ENCODE measurements at places on chromosomes 12 and 14.

- no peak for DNase-seq
Measured at GRCh38 chr14:38791862-38792261, 311.2 kb downstream of the SEC23A start.

DNA sequence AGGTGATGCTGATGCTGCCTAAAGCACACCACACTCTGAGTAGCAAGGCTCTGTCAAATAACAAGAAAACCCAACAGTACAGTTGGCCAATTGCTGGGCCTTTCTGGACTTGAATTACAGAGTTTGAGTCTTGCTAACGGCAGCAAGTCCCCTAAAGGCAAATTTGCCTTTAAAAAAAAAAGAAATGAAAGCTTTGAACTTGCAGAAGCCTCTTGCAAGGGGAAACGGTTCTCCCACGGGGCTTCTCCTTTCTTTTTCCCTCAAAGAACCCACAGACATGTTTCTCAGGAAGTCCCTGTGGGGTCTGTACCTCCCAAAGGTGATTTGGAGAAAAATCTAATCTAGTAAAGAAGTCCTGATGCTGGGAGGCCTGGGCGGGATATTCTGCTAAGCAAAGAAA is 191.3 kb upstream of the MYL2 start:
- DNase-seq: no peak

DNA sequence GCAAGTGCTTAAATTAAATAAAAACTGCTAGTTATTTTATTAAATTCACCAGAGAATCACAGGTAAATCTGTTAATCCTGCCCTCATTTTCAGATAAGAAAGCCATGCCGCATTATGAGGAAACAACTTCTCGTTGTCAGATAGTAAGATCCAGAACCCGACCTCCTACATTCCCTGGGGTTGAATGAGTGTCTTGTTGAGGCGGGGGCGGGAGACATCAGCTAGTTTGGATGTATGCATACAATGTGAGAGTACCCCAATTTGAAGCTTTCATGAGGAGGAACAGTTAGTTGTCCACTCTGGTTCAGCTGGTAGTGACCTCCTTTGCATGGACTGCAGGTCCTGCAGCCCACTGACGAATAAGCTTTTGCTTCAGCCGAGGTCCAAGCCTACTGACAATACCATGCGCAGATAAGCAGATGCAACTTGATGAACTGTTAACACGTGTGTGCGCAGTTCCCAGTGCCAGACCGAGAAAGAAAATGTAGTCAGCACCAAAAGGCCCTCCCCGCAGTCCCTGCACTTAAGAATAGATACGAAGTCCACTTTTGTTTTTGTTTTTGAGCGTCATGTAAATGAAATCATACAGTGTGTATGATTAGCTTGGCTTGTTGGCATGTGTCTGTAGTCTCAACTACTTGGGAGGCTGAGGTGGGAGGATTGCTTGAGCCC is 34.9 kb downstream of the EVL start:
- no peak for DNase-seq

GRCh38 chr12:31768046-31768445 is 39.2 kb upstream of the AMN1 start:
- no peak for DNase-seq

GRCh38 chr14:76012354-76012753 is 26.8 kb downstream of the IFT43 start:
- no peak for DNase-seq

DNA sequence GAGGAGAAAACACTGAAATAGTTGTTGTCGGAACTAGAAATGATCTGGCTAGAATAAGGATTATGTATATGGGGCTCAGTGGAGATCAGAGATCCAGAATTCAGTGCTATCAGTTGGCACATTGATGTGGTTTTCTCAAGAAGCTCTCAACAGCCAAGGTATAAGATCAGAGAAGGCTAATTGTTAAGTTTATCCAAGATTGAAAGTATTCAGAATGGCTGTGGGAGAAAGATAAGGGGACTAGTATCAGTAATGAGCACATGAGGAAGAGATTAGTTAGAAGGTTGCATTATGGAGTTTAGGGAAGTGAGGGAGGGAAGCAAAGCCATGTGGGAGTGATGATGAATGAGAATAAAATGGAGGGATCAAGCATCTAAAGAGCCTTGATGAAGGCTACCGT is 128.1 kb upstream of the MIS18BP1 start:
- no peak for DNase-seq

DNA sequence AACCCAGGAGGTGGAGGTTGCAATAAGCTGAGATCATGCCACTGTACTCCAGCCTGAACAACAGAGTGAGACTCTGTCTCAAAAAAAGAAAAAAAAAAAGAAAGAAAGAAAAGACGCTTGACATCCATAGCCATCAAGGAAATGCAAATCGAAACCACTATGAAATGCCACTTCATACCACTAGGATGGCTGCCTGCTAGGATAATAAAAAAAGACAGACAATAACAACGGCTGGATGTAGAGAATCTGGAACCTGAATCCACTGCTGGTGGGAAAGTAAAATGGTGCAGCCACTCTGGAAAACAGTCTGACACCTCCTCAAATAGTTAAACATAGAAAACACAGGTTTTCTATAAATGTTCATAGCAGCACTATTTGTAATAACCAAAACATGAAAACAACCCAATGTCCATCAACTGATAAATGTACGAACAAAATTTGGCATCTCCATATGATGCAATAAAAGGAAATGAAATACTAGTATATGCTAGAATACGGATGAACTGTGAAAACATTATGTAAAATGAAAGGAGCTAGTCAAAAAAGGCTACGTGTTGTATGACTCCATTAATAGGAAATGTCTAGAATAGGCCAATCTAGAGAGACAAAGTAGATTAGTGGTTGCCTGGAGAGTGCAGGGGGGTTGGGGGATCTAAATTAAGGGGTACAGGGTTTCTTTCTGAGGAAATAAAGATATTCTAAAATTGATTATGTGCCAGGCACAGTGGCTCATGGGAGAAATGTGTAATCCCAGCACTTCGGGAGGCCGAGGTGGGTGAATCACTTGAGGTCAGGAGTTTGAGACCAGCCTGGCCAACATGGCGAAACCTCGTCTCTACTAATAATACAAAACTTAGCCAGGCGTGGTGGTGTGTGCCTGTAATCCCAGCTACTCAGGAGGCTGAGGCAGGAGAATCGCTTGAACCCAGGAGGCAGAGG is 9.7 kb downstream of the WSB2 start:
- no peak for DNase-seq

- DNase-seq: no peak
Measured at GRCh38 chr12:108152170-108152538, 23.1 kb downstream of the WSCD2 start.

- DNase-seq: no peak
Measured at GRCh38 chr12:96395236-96395635, 5.0 kb downstream of the CDK17 start.

- DNase-seq: no peak
Measured at GRCh38 chr12:80241576-80242273, 142.4 kb downstream of the OTOGL start.

DNA sequence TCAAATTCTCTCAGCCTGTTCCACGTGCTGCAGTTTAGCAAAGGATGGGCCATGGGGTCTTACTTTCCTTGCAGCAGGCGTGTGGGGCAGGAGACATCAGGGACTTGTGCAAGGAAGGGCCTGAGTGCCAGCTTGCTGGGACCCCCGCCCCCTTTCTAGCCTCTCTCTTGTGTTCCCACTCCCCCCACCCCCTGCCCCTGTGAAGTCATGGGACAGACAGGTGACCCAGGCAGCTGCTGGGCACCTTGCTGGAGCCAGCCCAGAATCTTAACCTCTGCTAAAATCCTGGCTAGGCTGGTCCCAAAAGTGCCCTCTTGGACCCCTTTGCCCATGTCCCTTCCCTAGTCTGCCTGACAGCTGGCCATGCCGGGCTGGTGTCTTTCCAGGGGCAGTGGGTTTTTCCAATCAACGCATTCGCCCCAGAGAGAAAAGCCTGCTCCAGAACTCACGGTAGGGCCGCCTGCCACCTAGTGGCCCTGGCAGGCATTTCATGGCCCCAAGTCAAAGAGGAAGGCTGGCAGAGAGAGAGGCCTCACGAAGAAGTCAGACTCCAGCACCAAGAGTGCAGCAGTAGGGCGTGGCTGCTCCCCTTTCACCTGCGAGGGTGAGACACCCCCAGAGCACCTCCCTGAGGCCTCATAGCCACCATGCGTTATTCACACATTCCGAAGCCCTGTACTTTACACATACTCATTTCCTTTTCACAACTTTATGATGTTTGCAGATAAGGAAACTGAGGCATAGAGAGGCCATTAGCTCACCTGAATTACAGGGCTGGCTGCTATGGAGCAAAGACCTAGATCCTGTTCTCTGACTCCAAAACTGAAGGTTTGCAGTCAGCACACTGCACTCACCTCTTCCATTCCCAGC is 67.4 kb downstream of the LGMN start:
- peak; percentile 52 for DNase-seq

GRCh38 chr14:99516156-99516870 is 35.1 kb downstream of the CCNK start:
- DNase-seq: no peak

GRCh38 chr12:6956021-6956727 is 5.0 kb downstream of the PTPN6 start:
- DNase-seq: no peak

- DNase-seq: no peak
Measured at GRCh38 chr12:117878605-117879004, 90.2 kb downstream of the KSR2 start.

DNA sequence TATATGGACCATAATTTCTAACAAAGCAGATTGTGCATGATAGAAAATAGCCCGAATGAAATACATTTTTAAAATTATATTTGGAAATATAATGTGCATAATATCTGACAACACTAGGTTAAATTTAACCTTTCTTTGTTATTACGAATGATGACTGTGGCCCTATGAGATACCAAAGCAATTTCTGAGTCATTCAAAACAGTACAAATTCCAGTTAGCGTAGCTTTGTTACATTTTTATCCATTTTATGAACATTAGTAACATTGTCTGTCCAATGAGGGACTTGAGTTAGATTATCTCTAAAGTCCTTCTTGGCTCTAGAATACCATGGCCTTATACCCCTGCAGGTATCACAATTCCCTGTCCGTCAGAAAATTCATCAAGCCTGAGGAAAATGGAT is 39.0 kb upstream of the REP15 start:
- DNase-seq: no peak

DNA sequence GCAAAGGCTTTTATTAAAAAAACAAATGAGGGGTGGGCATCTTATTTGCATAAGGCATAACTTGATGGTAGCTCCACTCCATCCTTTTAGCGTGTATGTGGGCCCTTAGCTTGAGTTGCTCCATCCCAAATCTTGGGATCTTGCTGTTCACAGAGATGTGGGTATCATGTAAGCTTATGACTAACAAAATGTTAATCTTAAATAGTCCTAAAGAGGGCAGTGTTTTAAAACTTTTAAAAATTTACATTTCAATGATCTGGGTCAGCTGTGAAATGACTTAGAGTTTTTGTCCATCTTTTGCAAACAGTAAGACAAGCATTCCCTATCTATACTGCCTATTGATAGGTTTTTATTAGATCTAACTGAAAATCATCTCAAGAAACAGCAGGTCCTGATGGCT is 86.0 kb downstream of the SLCO1A2 start:
- DNase-seq: peak; percentile 35

DNA sequence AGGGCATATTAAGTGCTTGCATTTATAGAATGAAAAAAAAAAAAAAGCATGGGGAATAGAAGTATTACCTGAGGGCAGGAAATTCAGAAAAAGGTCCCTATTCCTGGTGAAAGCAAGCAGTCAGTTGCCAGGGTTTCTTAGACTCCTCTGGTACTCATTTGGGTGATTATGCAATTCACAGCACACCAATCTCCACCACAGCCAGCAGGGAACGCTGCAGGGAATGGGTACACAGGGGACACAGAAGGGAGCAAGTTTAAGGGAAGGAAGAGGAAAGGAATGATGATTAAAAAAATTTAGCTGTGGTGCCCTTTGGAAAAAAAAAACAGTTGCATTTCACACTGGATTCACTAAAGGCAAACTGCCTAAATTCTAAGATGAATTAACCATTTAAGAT is 14.2 kb downstream of the BLTP3B start:
- no peak for DNase-seq

GRCh38 chr14:56004786-56005185 is 113.4 kb upstream of the PELI2 start:
- no peak for DNase-seq

- no peak for DNase-seq
Measured at GRCh38 chr14:92597906-92598905, 84.6 kb downstream of the RIN3 start.

GRCh38 chr12:83664650-83665049 is 977.9 kb downstream of the TMTC2 start:
- no peak for DNase-seq

- no peak for DNase-seq
Measured at GRCh38 chr14:100450049-100450448, 126.9 kb downstream of the SLC25A47 start.

DNA sequence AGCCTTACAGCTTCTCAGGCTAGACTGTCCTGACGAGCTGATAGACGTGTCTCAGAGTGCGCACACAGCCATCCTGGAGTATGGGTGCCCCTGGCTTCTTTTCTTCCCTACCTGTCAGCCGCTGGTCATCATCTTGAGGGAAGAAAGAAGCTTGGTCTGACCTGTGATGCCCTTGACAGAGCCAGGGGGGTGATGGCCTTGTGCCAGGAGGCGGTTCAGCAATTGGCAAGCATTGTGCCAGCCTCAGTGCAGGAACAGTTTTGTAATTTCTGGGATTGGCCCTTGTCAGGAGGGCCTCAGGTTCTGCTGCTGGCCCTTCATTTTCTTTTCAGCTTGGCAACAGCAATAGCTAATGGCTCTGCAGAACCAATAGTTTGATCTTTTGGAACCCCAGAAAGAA is 80.1 kb downstream of the ADCK1 start:
- DNase-seq: no peak

DNA sequence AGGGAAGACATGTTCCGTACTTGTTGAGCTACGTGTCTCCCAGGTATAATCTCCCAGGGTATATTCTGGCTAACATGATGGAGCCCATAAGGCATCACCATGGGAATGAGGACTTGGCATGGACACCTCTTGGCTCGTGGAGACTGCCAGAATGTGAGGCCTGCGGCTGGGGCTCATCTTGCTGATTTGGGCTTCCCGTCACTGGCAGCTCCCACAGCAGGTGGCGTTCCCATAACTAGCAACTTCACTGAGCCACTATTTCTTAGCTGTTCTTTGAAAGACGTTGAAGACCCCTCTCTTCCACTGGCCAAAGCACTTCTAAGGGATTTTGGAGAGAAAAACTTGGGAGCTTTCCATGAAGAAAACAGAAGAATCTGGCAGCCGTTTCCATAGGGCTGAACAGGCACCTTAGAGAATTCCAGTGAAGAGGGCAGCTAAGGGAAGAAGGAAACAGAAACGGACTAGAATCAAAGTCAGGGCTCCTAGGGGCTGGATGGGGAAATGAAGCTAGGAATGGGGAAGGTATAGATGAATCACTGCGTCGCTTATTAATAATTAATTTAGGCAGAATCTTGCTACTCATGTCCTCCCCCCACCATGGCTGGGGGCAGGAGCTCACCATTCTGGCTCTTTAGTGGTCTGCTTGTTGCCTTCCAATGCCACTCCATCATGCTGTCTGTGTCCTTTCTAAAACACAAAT is 39.7 kb upstream of the FOS start:
- DNase-seq: no peak

DNA sequence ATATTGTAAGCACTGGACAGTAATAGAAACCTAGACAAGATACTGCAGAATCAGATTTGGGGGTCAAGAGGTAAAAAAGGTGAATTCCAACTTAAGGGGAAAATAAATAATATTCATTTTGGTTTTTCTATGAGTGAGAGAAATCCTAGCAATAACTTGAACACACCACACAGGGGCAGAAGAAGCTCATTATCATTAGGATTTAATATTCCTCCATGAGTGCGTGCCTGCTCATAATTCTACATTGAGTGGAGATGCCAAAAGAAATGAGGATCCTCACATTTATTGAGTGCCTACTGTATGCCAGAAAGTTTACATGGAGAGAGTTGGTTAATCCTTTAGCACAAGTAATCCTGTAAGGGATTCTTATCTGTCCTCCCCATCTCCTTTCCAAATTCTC is 40.5 kb upstream of the C14orf132 start:
- no peak for DNase-seq

Data from MM.1S (cell line).